Stimulated activated CD4-positive, alpha-beta T cell treated with anti-CD3 and anti-CD28 coated beads, Interleukin-12 subunit alpha, Interleukin-12 subunit beta, amount 100 ng/mL, for 4 hours (primary cell): ENCODE measurements at places on chromosomes 3 and 15.

GRCh38 chr3:154193000-154193615 is 71.9 kb downstream of the ARHGEF26 start:
- no peak for DNase-seq

DNA sequence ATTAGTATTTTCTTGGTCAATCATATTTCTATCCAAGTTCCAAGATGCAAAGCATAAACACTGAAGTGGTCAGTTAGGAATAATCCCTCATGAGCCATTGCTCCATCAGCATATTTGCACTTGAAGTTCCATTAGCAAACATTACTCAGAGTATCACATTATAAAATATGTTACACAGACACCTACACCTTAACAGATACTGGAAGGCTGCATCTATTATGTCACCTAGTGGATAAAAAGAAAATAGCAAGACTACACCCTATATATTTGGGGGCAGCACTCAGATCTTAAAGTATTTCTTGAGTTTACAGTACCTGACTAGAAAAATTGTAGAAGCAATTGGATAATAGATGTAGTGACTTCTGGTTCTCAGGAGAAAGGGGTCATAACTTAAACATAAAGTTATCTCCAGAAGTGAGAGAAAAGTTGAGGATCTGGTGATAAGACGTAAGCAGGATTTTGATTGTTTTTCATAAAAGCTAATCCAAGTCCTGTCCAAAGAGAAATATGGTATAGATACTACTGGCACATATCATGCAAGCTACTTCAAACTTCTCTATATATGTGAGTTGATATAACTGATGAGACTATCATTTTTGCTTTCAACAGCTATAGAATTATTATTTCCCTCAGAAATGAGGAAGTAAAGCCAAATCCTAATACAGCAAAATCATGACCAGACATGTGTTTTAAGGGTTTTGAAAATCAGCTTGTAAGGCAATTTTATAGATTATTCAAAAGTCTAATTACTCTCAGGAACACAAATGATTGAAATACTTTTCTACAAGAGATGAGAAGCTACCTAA is 422.2 kb downstream of the GBE1 start:
- no peak for DNase-seq

DNA sequence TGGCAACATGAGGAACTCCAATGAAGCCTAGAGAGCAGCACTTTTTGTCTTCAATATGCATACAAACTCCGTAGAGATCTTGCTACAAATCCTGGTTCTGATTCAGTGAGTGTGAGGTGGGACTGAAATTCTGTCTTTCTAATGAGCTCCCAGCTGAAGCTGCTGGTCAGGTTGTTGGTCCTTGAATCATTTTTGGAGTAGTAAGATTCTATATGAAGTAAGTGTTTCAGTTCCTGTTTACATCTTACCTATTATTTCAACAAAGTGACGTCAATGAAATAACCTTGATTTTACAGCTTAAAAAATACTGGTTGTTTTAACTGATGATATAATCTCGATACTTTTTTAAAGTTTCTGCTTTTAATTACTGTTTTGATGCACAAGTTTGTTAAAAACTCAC is 33.9 kb downstream of the SHQ1 start:
- no peak for DNase-seq

GRCh38 chr3:7306901-7307300 is 446.0 kb downstream of the GRM7 start:
- DNase-seq = no peak

GRCh38 chr15:44129911-44130310 is 65.2 kb downstream of the FRMD5 start:
- no peak for DNase-seq

DNA sequence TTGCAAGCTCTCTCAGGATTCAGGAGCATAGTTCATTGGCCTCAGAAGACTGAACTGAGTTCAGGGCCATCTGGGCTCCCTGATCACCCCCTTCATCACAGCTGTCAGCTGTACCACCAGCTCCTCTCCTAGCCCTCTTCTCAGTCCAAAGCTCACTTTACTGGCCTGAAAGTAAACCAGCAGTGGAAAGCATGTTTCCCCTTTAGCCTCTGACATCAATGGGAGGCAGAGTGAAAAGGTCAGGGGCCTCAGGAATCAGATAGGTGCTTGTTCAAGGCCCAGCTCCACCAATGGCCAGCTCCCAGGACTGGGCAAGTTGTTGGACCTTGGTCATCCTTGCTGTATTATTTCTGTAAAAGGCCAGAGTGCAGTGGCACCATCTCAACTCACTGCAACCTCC is 223.4 kb downstream of the TLE3 start:
- no peak for DNase-seq

DNA sequence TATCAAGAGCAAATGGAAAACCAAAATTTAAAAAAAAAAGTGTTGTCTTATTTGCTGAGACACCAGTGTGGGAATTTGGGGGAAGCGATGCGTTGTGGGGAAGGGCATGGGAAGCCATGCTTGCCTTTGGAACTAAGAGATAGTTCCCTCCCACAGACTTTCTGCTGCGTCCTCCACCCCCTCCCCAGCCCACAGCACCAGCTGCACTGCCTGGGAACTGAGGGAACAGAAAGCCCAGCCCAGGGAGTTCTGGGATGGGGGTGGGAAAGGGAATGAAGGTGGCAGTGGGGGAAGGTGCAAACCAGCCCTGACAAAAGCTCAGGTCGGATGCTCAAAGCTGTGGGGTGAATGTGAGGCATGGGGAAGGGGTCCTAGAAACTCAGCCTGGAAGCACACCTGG is 8.1 kb upstream of the NTRK3 start:
- no peak for DNase-seq

DNA sequence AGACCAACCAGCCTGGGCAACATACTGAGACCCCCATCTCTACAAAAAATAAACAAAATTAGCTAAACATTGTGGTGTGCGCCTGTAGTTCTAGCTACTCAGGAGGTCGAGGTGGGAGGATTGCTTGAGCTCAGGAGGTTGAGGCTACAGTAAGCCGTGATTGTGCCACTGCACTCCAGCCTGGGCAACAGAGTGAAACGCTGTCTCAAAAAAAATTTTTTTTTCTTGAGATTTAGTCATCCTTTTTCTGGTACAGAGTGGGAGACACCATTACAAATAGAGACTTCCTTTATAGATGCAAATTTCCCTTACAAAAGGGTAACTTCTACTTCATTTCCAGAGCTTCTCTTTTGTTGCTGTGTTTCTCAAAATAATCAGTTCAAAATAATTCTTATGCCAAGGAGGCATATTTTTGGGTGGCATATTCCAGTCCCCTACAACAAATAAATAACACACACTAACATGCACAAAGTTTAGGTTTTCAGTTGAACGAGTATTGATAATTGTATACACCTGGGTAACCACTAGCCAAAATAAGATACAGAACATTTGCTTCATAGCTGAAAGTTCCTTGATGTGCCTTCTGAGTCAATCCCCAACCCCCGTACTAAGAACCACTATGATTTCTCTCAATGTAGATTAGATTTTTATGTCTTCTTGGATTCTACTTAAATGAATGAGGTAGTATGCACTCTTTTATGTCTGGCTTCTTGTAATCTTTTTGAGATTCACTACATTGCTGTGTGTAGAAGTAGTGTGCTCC is 248.9 kb upstream of the PROK2 start:
- DNase-seq = no peak

GRCh38 chr3:127011270-127011992 is 28.5 kb downstream of the PLXNA1 start:
- DNase-seq = no peak

GRCh38 chr3:127089486-127090145 is 103.3 kb upstream of the PRR23E start:
- no peak for DNase-seq

- DNase-seq = no peak
These were observed 46.7 kb downstream of the UBE3A start for GRCh38 chr15:25391971-25392721.

DNA sequence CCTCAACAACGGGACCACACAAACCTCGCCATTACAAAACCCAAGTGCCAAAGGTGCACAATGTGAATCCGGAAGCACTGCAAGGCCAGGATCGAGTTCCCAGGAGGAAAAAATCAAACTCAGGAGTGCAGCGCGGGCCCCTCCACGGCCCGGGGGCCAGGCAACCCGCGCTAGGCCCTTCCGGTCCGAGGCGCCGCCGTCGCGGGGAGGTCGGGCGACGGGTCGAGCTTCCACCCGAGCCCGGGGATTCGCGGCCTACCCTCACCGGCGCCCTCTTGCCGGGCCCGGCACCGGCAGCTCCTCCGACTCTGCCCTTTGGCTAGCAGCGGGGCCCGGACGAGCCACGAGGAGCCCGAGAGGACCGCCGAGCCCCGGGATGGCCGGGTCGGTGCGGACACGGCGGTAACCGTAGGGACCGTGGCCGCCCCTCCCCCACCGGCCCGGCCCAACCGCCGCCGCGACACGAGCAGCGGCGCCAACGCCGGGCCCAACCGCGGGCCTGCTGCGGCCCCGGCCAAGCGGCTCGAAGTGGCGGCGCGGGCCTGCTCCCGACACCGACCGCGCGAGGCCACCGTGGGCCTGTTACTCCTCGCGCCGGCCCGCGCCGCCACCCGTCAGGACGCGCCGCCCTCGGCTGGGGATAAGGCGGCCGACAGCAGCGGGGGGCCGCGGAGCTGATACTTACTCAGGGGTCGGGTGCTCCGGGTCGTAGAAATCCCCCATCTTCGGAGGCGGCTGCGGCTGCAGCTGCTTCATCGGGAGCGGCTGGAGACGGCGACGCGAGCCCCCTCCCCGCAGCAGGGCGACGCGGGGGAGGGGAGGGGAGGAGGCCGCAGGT is 525 bp downstream of the SETD2 start:
- DNase-seq = peak; percentile 56

DNA sequence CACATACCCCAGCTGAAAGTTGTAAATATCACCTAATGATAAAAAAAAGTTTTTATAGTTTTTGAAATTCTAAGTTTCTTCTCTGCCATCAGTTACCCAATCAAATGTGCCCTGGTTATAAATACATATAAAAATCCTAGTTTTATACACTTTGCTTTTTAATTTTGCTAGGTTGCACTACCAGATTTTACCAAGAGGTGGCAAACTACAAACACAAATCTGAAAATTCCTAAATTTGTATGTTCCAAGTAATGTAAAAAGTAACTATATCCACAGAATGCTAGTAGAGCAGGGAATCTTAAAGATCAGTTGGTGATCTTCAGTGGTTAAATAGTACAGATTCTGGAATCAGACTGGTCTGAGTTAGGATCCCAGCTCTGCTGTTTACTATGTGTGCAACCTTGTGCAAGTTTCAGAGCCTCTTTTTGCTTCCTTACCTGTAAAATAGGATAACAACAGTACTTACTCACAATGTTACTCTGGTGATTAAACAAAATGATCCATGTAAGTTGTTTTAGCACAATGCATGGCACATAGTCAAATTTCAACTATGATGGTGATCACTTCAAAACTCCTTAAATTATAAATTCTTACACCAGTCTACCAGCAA is 11.0 kb downstream of the TRPM7 start:
- DNase-seq = no peak

DNA sequence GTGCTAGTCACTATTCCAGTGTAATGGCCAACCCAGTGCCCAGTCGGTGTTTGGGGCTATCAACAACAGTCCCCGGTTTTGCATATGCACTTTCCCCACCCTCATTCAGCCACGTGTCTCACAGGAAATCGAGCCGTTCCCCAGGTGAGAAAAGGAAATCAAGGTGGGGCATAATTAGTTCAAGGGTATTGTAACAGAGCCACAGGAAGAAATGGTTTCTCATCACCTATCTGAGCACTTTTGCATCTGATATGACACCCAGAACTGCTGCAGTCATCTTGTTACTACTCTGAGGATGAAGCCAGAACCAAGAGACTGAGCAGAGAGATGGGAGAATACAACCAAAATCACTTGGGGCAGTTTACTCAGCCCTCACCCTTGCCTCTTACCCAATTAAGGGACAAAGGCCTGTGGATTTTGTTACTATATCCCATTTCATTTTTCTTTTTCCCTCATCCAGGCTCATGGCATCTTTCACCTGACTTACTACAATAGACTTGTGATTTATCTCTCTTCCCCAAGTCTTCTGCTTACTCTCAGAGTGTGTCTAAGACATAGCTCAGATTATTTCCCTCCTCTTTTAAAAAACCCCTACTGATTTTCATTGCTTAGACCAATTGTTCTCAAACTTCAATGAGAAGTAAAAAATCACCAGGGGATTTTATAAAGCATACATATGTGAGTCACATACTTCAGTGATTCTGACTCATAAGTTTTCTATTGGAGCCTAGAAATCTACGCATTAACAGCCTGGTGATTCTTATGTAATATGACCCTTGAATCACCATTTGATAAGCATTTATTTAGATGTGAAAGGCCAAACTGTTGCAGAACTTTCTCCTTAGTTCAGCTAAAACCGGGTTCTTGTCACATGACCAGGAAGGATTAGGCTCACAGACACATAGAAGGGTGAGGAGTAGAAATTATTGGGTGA is 40.5 kb downstream of the TRAT1 start:
- DNase-seq = peak; percentile 18

DNA sequence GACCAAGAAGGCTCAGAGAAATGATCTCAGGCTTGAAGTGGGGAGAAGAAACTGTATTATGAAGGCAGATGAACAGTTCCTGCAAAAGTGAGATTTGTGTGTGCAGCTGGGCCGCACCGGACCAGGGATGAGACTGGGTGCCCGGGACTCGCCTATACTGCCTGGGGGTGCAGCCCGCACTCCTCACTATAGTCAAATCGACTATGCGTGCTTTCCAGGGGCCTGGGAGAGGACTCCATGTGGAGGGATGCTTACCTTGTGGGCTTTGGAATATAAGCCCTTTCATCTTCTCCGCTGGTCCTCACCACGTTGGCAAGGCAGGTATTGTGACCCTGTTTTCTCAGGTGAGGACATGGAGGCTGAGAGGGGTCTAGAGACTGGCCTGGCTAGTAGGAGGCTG is 32.9 kb upstream of the APOD start:
- no peak for DNase-seq

DNA sequence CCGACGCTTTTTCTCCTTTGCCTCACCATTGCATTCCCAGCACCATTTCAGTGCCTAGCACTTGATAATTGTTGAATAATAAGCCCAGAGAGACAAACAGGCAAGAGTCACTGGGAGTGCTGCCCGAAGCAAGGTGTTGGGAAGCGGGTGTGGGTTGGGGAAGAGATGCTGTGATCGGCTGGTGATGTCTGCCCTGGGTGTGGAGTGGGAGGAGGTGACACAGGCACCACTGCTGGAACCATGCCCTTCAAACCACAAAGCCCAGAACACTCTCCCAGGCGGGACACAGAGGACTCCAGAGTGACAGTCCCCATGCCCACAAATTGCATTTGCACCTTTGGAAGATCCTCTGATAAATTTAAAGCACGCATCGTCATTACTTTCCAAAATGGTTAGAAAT is 148.2 kb downstream of the CHSY1 start:
- no peak for DNase-seq

DNA sequence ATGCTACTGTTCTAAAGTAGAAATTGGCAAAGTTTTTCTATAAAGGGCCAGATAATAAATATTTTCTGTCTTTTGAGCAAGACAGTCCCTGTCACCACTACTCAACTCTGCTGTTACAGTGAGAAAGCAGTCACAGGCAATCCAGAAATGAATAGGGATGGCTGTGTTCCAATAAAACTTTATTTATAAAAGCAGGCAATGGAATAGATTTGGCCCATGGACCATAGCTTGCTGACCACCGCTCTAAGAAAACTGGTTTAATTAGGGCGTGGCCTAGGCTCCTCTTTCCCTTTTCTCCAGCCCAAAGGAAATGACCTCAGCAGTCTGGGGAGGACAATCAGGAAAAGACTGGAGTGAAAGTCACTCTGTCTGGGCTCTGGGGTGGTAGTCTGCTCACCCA is 183.8 kb downstream of the MEGF11 start:
- no peak for DNase-seq
